ENCODE measurements at places on chromosomes 7 and 10. TPM values are rescaled to one million over a fixed set of nuclear protein-coding genes. Genes with fewer than 3 reads are reported as not detected.

Gene KNDC1
- 7.9 TPM for polyA plus RNA-seq

Gene SPACDR
- polyA plus RNA-seq: 3.0 TPM

Gene CALN1
- polyA plus RNA-seq: 0.52 TPM

Gene CHRM2
- 1.4 TPM for polyA plus RNA-seq

Gene IGFBP1
- 0.43 TPM for polyA plus RNA-seq

Gene PRSS37
- 0.14 TPM for polyA plus RNA-seq

Gene LAMB1
- polyA plus RNA-seq: 638 TPM

Gene UTF1
- 0.12 TPM for polyA plus RNA-seq

Gene C10orf143
- 7.1 TPM for polyA plus RNA-seq

Gene TMEM236
- polyA plus RNA-seq: 0.29 TPM

Gene HOXA10
- 146 TPM for polyA plus RNA-seq

Gene SAMD8
- 20.1 TPM for polyA plus RNA-seq

Gene POM121L12
- polyA plus RNA-seq: not detected

Gene EVX1
- polyA plus RNA-seq: 0.08 TPM

- no peak for DNase-seq
Measured at GRCh38 chr7:41742401-41743020, 39.6 kb upstream of the INHBA start.

- no peak for DNase-seq
Measured at GRCh38 chr10:23362069-23362830, 17.7 kb upstream of the C10orf67 start.

DNA sequence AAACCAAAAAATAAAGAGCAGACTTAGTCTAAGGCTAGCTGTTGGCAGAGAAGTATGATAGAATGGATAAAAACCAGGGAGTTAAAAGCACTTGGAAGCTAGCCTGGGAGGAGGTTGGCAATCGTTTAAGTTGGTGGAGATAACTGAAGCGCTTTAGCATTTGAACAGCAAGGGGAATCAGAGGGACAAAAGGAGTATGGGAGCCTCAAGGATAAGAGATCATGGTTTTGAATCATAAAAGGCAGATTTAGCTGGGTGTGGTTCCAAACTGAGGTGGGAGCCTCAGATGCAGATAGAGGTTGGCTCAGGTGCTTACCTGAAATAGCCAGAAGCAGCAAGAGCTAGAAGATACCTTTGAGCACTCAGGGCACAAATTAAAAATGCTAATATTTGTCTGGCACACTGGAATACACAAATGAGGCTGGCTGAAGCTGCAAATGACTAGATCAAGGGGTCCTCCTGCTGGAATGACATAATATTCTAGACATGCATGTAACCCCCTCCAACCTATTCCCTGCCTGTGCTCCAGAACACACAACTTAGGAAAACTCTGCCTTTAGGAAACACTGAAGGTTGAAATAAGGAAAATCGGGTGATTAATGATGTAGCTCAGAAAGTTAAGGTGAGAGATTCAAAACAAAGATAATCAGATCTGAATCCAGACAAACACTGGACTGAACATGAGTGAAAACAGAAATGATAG, 372.3 kb upstream of the LRRN3 start:
- DNase-seq: no peak

GRCh38 chr7:50206453-50207250, 97.9 kb upstream of the IKZF1 start:
- no peak for DNase-seq

GRCh38 chr10:21369697-21370096, 155.8 kb downstream of the SKIDA1 start:
- DNase-seq: no peak

GRCh38 chr7:36615852-36616540, 108.3 kb downstream of the AOAH start:
- DNase-seq: no peak

DNA sequence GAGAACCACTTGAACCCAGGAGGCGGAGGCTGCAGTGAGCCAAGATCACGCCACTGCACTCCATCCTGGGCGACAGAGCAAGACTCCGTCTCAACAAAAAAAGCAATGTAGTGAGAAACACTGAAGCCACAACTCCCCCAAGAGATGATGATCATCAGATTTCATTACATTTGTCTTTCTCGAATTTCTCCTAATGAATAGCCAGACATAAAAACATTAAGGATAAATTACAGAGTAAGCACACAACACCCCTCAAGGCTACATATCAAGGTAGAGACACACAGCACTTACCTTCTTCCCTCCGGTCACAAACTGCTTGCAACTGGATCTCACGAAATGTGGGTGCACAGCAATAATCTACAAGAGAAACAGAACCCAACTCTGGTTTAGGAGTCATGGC, 91.5 kb downstream of the VPS41 start:
- DNase-seq: no peak

DNA sequence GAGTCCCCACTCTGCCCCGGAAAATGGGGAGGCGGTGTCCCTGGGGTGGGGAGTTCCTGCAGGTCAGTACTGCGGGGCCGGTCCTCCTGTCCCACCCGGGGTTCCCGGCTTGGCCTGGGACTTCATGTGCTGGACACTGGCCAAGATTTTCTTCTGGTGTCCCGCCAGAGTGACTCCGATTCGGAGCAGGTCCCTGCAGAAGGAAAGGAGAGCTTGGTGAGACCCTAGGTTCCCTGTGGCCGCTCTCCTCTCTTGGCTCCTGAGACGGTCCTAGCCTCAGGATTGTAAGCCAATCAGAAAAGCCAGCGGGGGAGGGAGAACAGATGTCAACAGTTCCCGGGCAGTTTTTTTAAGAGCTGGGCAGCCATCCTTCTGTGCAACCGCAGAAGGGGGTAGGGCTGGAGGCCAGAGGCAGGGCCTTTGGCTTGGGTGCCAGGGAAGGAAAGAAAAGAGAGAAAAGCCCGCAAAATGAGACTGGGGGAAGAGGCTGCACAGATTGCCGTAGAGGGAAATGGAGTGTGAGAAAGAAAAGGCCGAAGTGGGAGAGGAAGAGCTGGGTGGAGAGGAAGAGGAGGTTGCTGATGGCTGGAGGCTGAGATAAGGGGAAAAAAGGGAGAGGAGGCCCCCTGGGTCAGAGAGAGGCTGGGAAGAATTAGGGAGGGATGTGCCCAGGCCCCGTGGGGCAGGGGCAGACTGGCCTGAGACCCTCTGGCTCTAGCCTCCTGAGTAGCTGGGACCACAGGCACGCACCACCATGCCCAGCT, 23.7 kb downstream of the EPHB4 start:
- peak; percentile 14 for DNase-seq

GRCh38 chr10:18486438-18486837, 164.9 kb downstream of the NSUN6 start:
- no peak for DNase-seq

GRCh38 chr10:88253622-88254021, 329.5 kb downstream of the RNLS start:
- DNase-seq: no peak

GRCh38 chr7:55304018-55304762, 60.9 kb upstream of the LANCL2 start:
- DNase-seq: no peak

DNA sequence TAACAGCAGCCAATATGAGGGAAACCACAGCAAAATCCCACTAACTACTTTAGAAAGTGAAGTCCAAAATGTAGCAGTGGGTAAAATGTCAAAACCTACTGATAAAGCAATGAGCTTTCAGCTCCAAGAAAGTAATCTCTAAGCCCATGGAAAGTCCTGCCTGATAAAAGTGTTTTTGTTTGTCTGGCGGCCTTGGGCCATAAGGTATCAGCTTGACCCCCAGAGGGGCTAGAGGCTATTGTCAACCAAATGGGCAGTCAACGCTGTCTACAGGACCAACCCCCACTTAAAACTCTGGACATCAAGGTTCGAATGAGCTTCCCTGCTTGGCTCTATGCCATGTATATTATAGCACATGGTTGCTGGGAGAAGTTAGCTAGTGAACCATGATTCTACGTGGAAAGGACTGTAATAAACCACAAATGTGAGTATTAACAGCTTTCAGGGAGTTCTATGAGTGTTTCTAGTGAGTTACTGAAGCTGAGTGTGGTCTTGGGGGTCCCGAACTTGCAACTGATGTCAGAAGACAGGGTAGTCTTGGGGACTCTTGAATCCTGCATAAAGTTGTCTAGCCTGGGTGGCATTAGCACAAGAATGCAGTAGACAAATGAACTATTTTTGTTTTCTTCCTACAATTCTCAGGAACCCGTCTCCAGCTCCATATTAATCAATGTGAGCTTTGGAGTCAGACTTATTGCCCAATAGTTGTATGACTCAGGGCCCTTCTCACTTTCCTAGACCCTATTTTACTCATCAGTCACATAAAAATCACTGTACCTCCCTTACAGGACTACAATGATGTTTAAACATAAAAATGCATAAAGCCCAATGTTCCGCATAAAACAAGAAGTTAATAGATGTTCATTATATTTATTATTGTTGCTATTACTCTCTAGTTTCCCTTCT, 164.9 kb downstream of the DGKI start:
- no peak for DNase-seq

DNA sequence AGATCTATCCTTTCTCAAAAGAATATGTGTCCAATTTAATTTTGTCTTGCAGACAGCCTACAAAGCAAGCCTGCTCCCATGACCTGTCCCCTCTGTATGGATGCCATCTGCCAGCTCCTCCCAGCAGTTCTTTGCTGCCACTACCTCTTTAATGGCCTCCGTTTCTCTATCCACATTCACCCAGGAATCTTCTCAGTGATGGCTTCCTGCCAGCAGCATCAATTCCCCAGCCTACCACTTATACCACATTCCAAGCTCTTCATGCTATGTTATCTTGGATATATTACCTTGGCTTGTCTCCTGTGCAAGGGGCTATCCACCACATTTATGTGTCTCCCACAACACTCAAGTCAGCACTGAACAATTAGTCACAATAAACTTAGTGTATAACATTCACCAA, 133.2 kb downstream of the VPS50 start:
- DNase-seq: no peak

DNA sequence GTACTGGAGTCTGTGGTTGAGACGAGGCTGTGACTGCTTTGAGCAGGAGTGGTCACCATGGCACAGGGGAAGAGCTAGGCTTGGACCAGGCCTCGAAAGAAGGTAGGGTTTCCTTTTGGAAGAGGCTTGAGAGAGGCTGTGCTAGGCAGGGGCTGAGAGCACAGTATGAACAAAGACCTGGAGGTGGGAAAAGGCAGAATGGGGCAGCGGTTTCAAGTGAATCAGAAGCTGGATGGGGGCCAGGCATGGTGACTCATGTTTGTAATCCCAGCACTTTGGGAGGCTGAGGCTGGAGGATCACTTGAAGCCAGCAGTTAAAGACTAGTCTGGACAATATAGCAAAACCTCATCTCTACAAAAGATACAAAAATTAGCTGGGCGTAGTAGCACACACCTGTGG, 65.9 kb downstream of the CLIP2 start:
- no peak for DNase-seq

GRCh38 chr10:31836569-31837406, 91.8 kb downstream of the ARHGAP12 start:
- no peak for DNase-seq

DNA sequence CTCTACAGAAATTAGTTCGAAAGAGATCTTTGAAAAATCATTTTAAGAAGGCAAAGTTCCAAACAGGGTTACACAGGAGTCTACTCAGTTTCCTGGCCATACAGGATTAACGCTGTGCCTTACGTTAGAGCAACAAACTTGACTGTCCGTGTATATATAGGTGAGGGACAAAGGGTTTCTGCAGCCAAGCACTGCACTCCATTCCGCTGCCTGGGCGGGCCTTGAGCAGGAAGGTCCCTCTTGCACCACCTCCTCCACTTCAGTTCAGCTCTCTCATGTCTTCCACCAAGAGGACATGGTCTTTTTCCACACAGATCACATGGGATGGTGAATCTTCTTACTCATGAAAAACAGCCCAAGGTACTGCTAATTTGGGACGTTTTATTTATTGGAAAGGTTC, 43.2 kb downstream of the MCMBP start:
- no peak for DNase-seq

DNA sequence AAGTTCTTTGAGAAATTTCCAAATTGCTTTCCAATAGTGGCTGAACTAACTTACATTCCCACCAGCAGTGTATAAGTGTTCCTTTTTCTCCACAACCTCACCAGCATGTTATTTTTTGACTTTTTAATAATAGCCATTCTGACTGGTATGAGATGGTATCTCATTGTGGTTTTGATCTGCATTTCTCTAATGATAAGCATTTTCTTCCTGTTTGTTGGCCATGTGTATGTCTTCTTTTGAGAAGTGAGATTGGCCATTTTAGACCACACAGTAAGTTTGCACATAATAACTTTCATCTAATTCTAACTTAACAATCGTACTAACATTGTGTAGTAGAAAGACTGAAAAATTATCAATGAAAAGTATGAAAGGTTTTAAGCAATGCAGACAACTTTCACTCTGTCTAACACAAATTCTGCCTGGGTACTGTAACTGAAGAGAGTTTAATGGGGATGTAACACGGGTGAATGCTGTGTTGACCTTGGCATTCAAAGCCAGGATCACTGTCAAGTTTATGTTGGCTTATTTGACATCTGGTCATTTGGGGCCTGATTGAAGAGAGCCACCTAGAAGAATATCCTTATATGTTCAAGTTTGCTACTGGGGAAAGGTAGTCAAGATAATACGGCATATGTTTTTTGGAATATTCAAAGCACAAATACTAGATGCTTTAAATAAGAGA, 50.4 kb downstream of the FAM171A1 start:
- no peak for DNase-seq
